ENCODE measurements at places on chromosomes 12 and 14. TPM values are rescaled to one million over a fixed set of nuclear protein-coding genes. Genes with fewer than 3 reads are reported as not detected.

DNA sequence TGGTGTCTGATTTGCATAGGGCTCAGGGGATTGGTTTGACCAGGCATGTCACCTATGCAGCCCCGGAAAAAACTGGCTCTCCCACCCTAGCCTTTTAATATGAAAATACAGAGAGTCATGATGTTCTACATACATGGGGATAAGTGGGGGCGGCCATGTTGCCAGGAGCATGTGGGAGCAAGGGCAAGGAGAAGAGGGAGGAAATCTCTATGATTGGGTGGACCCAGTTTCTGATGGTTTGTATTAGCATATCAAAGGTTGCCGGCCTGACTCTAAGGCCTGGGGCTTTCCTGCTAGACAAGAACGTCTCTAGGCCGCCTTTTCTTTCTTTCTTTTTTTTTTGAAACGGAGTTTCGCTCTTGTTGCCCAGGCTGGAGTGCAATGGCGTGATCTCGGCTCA is 123.4 kb upstream of the CPSF6 start:
- no peak for DNase-seq

Gene PSME2
- total RNA-seq = 362 TPM

Gene APPL2
- 47.4 TPM for total RNA-seq

Gene TNFAIP2
- 290 TPM for total RNA-seq

DNA sequence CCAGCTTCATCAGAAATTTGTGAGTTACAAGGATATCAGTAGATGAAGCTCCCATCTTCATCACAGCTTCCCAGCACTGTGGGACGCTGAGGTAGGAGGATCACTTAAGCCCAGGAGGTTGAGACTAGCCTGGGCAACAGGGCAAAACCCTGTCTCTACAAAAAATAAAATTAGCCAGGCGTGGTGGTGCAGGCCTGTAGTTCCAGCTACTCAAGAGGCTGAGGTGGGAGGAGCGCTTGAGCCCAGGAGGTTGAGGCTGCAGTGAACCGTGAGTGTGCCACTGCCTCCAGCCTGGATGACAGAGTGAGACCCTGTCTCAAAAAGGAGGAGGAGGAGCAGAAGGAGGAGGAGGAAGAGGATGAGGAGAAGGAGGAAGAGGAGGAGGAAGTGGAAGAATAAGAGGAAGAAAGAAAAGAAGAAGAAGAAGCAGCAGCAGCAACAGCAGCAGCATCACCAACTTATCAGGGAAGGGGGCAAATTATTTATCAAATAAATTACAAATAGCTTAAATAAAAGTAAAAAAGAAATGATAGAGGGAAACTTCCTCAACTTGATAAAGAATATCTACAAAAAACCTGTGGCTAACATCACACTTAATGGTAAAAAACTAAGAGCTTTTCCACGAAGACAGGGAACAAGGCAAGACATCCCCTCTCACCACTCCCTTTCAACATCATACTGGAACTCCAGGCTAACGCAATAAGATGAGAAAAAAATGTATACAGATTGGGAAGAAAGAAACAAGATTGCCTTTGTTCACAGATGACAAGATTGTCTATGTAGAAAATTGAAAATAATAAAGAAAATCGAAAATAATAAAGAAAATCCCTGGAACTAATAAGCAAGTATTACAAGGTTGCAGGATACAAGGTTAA is 69.6 kb downstream of the NINJ2 start:
- no peak for DNase-seq

Gene KRT81
- not detected for total RNA-seq

- no peak for DNase-seq
Observed at GRCh38 chr12:90922145-90922627, 32.8 kb downstream of the CCER1 start.

DNA sequence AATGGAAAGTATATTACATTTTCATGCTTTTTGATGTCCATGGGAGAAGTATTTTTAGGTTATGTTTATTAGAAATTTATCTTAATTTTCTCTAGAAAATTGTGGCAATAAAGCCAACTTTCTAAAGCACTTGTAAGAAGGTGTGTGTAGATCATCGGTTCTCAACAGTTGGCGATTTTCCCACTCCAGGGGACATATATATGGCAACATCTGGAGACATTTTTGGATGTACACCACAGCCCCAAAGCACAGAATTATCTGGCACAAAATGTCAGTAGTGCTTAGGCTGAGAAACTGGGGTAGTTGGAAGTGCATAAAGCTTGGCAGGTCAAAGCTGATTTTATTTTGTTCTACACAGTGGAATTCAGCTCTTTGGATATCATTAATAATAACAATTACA is 86.9 kb downstream of the FLRT2 start:
- DNase-seq = no peak

DNA sequence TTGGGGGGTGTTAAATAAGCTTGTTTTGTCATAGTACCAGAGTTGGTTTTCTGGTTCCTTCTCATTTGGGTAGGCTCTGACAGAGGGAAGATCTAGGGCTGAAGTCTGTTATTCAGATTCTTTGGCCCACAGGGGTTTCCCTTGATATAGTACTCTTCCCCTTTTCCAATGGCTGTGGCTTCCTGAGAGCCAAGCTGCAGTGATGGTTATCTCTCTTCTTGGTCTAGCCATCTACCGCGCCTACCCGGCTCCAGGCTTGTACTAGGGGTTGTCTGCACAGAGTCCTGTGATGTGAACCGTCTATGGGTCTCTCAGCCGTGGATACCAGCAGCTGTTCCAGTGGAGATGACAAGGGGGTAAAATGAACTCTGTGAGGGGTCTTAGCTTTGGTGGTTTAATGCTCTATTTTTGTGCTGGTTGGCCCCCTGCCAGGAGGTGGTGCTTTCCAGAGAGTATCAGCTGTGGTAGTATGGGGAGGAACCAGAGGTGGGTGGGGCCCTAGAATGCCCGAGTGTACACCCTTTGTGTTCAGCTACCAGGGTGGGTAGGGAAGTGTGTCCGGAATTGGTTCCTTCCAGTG is 209.7 kb downstream of the GPHN start:
- DNase-seq = no peak

Gene SLC25A29
- total RNA-seq = 31.2 TPM

GRCh38 chr14:51304438-51304837 is 64.4 kb downstream of the TMX1 start:
- no peak for DNase-seq

Gene PTPRO
- 1.2 TPM for total RNA-seq

- no peak for DNase-seq
Observed at GRCh38 chr12:130920723-130921381, 32.9 kb upstream of the ADGRD1 start.

Gene RGS6
- 0.19 TPM for total RNA-seq

GRCh38 chr14:106459971-106460730 is 933.8 kb downstream of the TMEM121 start:
- DNase-seq = no peak

GRCh38 chr12:63319386-63319785 is 168.4 kb upstream of the AVPR1A start:
- no peak for DNase-seq

Gene EXOC3L4
- 2.0 TPM for total RNA-seq
